ENCODE measurements at places on chromosomes 3 and 15.

DNA sequence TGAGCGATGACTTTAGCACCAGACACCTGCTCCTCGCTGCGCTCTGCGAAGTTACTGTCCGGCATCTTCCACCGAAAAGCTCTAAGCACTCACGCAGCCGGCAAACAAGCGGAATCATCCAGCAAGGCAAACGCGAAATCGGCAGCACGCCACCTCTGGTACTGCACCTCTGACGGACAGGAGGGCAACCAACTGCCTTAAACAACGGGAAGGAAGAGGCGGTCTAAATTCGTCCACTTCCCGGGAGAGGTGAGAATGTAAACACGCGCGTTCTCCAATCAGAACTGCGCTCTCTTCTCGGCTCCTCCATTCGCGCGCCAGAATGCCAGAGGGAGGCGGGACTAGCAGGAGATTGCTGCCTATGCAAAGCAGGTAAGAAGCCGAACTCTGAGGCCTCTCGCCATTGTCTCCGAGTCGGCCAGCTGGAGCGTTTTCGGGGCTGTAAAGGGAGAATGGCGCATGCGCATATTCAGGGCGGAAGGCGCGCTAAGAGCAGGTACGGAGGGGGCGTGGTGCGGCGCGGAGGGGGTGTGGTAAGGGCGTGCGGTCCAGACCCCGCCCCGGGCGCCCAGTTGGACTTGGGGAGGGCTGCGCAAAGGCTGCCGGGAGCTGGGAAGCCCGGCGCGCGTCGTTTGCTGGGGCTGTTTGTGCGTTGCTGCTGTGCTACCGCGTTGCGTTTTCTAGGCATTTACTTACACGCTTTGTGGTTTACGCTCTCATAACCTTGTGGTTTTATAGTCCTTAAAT, at the start of the genes BTD and HACL1:
BTD (plus strand) TSS at position 347 of the 747 bp plus-strand sequence. CDS start 33,695 bp downstream, outside the sequence.
HACL1 (minus strand) TSS at position 171 of the 747 bp plus-strand sequence; CDS start at position 65, 106 bp downstream.
- DNase-seq, result peak; percentile 98

- no peak for DNase-seq
Observed at GRCh38 chr3:9121366-9122001, 128.0 kb downstream of the SRGAP3 start.

GRCh38 chr3:74500257-74500656, 114.2 kb downstream of the CNTN3 start:
- DNase-seq, result no peak

GRCh38 chr3:153734777-153735551, 386.2 kb upstream of the ARHGEF26 start:
- no peak for DNase-seq

GRCh38 chr3:156654834-156655233, 19.6 kb upstream of the TIPARP start:
- no peak for DNase-seq

DNA sequence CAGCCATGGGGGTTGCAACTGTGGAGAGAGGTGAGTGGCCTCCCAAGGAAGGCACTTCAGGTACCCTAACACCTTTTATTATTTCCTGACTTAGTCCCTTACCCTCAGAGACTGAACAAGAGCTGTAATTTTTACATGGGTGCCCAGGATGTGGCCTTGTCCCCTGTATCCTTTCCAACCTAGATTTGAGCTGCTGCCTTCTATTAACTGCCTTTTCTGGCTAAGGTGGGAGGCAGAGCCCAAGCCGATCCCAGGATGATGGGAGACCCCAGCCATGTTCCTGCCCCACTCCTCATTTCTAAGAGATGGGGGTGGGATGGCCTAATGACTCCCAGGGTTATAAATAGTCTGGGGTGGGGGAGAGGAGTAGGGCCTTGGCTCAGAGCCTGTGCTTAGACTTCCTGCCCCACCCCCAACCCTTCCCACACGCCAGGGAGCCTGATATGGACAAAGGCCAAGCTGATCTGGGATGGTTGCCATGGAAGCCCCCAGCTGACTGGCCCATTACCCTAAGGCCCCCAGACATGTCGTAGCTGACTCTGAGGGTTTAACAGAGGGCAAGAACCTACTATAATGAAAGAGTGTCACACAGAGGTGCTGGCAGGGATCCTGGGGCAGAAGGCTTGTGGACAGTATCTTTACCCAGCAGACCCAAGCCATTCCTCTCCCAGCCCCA, 1.9 kb downstream of the KLHDC8B start:
- DNase-seq, result no peak

- peak; percentile 35 for DNase-seq
Observed at GRCh38 chr3:172087602-172088580, 48.5 kb downstream of the FNDC3B start.

DNA sequence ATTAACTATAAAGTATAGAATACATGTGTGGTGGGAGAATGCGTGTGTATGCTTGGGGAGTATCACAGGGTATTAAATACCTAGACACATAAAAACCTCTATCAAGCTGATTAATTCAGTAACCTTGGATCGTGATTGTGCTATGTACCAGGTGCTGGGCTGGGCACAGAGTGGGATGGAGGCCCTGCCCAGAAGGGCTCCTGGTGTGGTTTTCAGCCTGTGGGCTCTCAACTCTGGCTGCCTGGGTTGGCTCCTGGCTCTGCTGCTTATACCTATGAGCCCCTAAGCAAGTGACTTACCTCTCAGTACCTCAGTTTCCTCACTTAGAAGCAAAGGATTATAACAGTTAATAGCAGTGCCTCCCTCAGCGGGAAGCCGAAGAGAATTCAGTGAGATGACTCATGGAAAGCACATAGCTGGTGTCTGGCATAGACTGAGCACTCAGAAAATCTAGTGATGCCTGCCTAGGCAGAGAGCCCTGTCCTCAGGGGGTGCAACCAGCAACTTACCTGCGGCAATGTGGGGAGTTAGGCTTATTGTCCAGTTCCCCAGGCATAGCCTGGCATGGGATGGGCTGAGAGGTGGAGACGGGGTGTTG, 90.6 kb upstream of the MYZAP start:
- no peak for DNase-seq

- DNase-seq, result peak; percentile 66
Observed at GRCh38 chr3:14598143-14598569, 53.4 kb upstream of the CCDC174 start.

DNA sequence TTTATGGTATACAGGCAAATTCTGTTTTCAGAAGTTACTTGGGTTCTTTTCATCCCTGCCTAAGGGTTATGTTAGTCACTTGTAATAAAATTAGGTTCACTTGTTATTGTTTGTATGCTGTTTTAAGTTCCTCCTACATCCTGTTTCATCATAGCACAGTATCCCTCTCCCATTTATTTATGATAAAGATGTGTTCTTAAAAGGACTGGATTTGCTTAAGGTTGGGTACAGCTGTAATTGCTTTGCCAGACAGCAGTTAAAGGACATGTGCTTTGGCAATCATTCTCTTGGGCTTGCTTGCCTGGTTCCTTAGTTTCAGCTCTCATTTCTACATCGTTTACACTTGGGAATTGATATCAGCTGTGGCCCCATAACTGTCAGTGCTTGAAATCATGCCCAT, 11.7 kb downstream of the ATP2C1 start:
- DNase-seq, result no peak

GRCh38 chr3:9750556-9751411, 1.0 kb downstream of the OGG1 start:
- DNase-seq, result peak; percentile 29

- no peak for DNase-seq
Observed at GRCh38 chr3:38168151-38169026, 3.1 kb downstream of the OXSR1 start.

DNA sequence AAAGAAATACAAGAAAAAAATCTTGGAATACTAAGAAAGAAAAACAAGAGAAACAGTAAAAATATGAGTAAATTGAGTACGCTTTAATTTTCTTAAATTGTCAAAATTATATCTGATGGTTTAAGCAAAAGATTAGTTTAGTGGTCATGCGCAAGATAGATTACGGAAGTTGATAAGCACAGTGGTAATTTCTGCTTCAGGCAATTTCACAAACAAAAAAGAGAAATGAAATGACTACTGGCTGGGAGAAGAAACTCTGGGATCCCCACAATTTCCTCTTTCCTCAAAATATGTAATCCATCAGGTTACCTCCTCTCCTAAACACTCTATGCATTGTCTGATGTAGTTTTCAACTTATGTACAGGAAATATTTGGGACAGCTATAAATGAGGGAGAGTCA, 9.0 kb downstream of the MYD88 start:
- no peak for DNase-seq

GRCh38 chr15:64232400-64232799, 69.6 kb upstream of the PPIB start:
- no peak for DNase-seq

All from activated CD4-positive, alpha-beta memory T cell treated with anti-CD3 and anti-CD28 coated beads for 36 hours (primary cell).